NCI-H510A treated with DMSO at 0.1 percent for 48 hours (cell line): ENCODE measurements at places on chromosomes 16 and 17.
A peak's percentile ranks its signal among the peaks of the same experiment; 100 is the strongest.

DNA sequence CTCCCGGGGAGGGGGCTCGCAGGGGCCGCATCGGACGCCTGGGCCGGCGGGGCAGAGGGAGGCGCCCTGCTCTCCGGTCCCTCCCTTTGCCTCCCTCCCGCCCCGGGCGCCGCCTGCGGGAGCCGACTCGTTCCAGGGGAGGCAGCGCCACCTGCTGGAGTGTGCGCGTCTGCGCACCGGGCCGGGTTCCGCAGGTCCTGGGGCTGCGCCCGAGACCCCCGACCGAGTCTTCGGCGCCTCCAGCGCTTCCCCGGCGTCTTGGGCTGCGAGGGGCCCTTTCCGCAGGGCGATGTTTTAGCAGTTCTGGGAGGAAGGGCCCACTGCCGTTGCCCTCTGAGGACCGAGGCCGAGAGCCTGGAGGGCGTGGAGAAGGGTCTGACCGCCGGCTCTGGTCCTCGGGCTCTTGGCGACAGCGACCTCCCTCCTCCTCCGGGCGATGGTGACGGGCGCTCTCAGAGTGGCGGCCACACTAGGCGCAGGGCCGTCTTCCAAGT, 106.3 kb downstream of the SEC14L1 start:
- DNase-seq = peak; percentile 82

GRCh38 chr16:64363039-64363438, 758.8 kb downstream of the CDH11 start:
- no peak for DNase-seq

DNA sequence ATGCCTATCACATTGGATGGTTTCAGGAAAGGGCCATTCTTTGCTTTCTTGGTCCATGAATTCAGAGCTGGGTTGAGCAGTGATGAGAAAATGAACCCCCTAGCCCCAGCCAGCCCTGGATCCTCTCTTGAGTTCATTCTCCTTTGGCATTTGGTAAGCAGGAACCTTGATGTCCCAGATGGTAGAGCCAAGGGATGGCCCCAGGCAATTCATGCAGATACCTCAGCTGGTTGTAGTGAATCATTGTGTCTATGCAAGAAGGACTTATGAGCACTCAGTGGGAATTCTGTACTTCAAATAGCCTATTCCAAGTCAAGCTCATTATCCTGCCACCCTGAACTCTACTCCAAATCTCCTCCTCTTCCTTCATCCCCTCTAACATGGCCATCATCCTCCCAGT, 412.7 kb downstream of the UTP18 start:
- DNase-seq = no peak

DNA sequence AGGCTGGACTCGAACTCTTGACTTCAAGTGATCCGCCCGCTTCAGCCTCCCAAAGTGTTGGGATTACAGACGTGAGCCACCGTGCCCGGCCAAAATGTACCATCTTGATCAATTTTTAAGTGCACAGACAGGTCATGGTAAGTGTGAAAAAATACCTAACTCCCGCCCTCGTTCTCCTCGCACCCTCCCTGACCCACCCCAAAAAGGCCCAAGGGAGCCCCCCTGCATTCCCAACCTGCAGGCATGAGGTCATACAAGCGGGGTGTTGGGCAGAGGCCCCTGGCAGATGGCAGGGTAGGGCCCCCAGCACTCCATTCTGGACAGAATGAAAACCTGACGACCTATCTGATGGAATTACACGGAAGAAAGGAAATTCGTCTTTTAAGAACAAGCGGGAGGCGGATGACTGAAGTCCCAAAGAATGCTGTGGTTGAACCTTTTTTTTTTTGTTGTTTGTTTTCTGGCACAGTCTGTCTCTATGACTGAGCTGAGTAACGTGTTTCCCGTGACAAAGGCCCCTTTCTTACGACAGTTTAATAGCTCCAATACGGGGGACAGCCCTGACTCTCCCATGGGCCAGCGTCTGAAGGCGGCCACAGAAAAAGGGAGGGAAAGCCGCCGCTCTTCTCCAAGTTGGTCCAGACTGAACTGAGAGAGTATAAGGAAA, 376.4 kb downstream of the SLC39A11 start:
- DNase-seq = no peak

GRCh38 chr17:45958994-45959665, 39.9 kb upstream of the STH start:
- no peak for DNase-seq

DNA sequence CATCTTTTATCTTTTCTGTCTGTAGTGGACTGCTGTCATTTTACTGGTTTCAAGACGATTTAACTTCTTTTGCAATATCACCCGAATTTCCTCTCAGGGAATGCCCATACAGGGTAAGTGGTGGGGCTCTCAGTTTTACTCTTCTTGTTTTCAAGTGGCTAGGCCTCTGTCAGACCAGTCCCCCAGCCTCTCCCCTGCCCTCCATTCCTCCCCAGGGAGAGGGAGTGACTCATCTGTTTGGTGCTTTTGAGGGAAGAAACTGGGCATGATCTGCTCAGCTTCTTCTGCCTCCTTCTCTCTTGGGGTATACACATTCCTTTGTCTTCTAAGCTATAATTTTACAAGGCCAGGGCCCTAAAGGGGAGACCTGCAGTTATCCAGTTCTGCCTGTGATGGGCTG, 332.0 kb downstream of the CBLN1 start:
- DNase-seq = no peak

DNA sequence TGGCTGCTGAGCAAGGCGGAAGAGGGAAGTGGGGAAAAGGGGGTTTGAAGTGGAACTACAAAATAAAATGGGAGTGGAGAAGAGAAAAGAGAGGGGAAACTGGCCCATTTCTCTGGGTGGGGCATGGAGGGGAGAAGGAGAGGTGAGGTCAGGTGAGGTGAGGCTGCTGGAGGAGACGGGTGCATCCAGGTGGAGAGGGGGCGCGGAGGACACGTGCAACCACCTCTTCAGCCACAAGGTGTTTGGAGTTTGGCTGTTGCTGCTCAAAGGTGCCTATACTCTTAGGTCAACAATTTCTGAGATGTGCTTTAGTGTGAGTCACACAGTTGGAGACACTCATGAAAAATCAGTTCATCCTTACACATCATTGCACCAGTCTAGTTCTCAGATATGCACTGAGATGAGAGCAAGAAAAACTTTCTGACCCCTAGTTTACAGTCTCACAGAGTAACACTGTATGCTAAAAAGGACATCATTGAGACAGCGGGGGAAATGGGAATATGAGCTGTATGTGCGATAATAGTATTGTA, 4.8 kb downstream of the SLC6A4 start:
- DNase-seq = no peak

GRCh38 chr16:57041182-57042156, 50.9 kb upstream of the CPNE2 start:
- DNase-seq = no peak

- DNase-seq = peak; percentile 72
Observed at GRCh38 chr17:37488009-37488604, 1.6 kb upstream of the DUSP14 start.

DNA sequence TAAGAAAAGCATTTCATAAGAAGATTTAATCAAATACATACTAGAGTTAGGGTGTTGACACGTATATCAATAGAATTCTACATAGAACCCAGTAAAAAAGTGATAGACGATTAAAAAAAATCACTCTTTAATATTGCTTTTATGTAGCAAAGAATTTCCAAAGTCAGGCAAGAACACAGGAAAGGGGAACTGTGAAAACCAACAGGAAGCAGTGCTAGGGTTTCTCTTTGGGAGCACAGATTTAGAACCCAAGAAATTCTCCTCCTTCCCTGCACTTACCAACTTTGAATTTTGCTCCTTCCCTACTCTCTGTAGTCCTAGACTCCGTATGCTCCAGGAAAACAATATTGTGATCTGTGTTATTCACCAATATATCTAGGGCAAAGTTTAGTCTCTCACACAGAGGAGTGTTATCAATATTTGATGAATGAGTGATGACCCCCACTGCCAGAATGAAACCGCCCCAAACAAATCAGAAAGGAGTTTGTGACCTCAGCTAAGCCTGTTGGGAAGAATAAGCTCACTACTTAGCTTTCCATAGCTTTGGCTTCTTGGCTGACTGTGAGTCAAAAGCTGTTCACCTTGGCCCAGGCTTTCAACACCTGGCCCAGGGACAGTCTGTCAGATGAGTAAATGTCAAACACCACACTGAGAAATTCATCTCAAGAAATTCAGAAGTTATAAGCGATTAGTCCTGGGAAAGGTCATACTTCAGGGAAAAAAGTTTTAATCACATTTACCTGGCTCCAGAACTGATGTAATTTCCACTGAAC, 8.6 kb downstream of the RFWD3 start:
- DNase-seq = no peak

- DNase-seq = no peak
Observed at GRCh38 chr17:65830356-65830755, 268.9 kb upstream of the AXIN2 start.

DNA sequence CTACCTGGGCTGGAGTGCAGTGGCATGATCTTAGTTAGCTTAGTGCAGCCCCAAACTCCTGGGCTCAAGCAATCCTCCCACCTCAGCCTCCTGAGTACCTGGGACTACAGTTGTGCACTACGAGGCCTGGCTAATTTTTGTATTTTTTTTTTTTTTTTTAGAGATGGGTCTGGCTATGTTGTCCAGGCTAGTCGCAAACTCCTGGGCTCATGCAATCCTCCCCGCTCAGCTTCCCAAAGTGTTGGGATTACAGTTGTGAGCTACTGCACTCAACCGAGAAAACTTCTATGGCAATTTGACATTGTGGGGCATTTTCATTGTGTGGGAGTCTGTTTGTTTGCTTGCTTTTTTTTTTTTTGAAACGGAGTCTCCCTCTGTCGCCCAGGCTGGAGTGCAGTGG, 30.0 kb downstream of the CRISPLD2 start:
- DNase-seq = no peak

GRCh38 chr16:69775563-69775962, 13.4 kb downstream of the WWP2 start:
- no peak for DNase-seq

DNA sequence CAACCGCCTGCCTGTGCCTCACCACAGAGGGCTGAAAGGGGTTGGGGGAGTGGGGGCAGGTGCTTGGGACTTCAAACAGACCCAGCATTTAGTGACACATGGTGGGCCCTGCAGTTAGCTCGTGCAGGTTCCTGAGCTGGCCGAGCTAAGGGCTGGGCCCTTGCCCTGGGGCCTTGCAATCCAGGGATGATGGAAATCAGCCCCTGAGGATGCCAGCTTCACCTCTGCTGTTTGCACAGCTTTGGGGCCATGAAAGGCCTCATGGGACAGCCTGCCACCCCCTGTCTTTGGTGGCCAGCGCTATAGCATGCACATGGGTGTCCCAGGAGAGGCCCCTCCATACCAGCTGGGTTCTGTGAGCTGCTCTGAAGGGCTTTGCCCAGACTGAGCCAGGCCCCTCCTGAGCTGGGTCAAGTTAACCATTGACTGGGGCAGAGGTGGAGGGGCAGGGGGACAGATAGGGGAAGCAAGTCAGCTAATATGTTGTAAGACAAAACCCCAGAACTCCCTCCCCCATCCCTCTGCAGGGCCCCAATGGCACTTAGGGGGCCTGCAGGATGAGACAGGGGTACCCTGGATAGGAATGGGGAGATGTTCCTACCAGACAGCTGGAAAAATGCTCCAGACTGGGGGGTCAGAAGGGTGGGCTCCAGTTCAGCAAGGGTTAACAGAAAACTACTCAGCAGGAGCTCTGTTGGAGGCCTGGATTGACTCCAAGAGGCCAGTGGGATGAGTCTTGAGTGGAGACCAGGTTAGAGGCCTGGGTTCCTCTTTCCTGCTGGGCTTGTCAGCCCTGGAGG, 692 bp downstream of the PRR15L start:
- DNase-seq = no peak

- no peak for DNase-seq
Observed at GRCh38 chr16:84975066-84975465, 36.3 kb downstream of the ZDHHC7 start.

DNA sequence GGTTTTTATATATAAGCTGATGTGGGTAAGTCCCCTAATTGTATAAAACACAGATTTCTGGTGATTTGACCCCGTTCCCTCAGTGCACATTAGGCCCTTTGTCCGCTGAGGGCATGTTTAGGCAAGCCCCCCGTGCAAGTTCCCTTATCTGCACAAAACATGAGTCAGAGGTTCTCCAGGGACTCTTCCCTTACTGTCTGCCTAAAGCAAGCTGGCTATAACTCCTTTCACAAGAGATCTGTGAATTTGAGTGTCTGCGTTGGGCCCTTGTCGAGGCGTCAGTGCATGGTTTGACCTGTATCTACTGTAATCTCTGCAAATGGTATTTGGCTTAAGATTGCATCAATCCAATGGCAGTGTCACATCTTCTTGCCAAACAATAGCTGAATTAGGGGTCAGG, 712.8 kb downstream of the CDH8 start:
- no peak for DNase-seq

GRCh38 chr16:50213939-50214519, 52.3 kb upstream of the ADCY7 start:
- peak; percentile 84 for DNase-seq

GRCh38 chr16:50652836-50653425, 28.2 kb downstream of the SNX20 start:
- no peak for DNase-seq

DNA sequence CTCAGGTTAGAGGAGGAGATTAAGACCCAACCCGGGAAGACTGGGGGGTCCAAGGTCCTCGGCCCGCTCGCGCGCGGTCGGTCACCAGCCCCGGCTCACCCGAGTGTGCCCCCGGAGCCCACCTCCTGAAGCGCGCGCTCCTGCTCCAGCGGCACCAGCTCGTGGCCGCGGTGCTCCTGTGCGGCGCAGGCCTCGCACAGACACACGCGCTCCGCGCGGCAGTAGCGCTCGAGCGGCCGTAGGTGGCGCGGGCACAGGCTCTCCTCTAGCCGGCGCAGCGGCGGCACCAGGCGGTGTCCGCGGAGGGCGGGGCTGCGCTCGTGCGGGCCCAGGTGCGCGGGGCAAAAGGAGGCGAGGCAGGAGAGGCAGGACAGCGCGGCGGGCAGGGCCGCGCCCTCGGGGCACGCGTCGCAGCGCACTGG, 618 bp downstream of the TRIM47 start:
- peak; percentile 56 for DNase-seq

- no peak for DNase-seq
Observed at GRCh38 chr16:3953728-3954410, 73.4 kb upstream of the CREBBP start.

GRCh38 chr16:72857834-72858664, 189.9 kb downstream of the ZFHX3 start:
- no peak for DNase-seq
